NCI-H510A (cell line): ENCODE measurements at places on chromosomes 4 and X.

GRCh38 chr4:101784957-101785356, 5.6 kb upstream of the BANK1 start:
- no peak for DNase-seq

- no peak for DNase-seq
Observed at GRCh38 chrX:72402614-72403013, 96.9 kb upstream of the CITED1 start.

GRCh38 chrX:105696870-105697269, 125.5 kb upstream of the NRK start:
- no peak for DNase-seq

DNA sequence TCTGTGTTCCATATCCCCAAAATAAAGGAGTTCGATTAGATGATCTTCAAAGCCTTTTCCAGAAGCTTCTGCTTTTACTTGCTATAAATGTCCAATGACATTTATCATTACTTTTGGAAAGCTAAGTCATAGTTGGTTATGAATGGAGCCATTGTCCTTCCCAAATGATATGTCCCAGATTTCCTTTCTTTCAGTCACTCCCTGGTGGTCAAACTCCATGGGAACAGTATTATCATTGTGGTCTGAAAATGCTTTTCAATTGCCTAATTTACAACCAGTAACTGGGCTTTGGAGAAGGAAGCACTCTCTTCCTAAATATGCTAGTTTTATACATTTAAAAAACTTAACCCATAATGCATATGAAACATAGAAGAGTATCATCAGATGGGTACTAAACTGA, 571.5 kb upstream of the AMOT start:
- no peak for DNase-seq

DNA sequence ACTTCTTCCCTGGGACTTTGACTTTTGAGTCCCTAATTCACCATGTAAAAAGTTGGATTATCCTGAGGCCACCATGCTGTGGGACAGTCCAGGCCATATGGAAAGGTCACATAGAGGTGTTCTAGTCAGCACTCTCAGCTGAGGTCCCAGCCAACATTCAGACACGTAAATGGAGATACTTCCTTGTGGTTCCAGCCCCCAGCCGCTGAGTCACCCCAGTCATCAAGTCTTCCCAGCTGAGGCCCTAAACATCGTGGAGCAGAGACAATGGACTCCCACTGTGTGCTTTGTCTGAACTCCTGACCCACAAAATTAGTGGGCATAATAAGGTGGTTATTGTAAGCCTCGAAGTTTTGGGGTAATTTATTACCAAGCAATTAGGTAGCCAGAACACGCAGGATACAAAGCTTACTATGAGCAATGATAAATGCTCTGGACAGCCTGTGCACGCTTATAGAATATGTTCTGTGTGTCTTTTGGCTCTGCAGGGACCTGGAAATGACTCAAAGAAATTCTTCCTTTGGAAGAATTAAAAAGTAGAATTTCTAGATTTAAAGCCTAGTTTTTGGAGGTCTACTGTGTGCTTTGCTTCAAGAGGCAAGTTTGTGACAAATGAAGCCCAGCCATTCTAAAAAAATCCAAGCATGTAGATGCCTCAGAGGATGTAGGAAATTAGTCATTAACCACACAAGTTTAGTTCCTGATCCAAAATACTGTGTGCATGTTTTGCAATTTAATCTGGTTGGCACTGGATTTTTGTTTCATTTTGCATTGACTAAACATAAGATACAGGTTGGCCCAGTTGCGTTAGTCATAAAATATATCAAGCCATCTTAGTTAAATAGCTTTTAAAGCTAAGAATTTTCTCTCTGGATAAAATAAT, 33.2 kb upstream of the SLC9A7 start:
- no peak for DNase-seq

DNA sequence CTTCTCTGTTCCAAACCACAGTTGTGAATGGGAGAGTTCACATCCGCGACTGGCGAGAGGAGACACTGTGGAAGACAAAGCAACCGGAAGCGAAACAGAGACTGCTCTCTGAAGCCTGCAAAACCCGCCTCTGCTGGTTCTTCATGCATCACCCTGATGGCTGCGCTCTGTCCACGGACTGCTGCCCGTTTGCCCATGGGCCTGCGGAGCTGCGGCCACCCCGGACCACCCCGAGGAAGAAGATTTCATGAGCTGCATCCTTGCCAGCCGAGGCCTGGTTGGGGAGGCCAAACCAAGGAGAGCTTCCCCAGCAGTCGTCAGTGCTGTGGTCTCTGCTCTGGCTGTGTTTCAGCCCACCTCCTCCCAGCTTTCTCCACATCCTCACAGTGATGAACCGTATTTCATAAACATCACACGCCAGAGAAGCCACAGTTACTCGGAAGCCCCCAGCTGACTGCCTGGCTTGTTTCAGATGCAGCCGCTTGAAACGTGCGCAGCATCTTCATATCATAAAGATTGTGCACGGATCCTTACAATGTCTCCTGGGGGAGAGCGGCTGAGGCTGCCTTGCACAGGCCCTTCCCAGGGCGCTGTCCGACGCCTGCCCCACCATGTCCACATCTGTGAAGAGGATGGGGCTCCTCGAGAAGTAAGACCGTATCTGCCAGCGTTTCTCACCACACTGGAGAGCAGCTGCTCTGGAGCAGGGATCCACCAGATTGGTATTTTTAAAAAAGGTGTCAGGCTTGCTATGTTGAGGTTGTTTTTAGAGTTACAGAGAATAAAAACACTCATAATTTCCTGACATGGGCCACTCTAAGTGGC, 35.4 kb downstream of the TRMT44 start:
- no peak for DNase-seq

GRCh38 chr4:8025668-8026067, 86.0 kb upstream of the AFAP1 start:
- no peak for DNase-seq

- DNase-seq, result no peak
Observed at GRCh38 chr4:165718660-165719059, 154.4 kb upstream of the TLL1 start.

DNA sequence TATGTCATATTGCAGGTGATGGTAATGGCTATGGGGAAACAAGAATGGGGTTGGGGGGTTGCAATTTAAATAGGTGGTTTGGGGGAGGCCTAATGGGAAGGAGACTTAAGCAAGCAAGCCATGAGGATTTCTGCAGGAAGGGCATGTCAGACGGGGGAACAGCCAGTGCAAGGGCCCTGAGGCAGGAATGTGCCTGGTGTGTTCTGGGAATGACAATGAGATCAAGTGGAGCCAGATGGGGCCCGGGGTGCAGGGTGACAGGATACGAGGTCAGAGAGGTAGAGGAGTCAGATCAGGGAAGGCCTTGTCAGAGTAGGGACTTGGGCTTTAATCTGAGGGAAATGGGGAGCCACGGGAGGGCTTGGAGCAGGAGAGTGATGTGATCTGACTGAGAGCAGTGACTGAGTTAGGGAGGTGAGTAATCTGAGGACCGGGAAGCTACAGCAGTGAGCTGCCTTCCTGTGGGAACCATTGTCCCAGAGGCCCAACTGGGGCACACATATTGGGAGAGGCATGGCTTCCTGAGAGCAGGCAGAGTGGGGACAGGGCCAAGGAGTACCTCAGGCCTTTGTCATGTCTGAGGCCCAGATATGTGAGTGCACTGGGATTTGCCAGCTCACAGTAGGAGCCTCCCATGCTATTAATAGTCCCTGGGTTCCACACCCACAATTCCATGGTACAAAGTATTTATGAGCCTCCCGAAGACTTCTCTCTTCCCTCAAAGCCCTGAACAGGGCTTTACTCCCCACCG, 139.8 kb downstream of the BCOR start:
- no peak for DNase-seq

GRCh38 chr4:67512501-67512900, 32.8 kb downstream of the CENPC start:
- no peak for DNase-seq

- DNase-seq, result no peak
Observed at GRCh38 chr4:145852256-145852839, 86.3 kb downstream of the ZNF827 start.

- DNase-seq, result no peak
Observed at GRCh38 chrX:10165580-10166247, 8.9 kb downstream of the CLCN4 start.

DNA sequence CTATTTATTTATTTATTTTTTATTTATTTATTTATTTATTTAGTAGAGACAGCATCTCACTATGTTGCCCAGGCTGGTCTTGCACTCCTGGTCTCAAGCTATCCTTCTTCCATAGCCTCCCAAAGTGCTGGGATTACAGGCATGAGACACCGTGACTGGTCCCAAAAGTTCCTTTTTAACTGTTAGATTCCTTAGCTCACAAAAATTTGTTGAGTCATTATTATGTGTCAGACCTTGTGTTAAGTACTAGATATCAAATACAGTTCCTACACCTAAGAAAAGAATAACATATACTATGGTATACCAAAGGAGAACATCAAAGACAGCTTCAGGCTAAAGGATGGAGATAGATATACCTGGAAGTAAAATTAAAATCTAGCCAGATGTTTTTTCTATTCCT, 11.6 kb downstream of the FGA start:
- DNase-seq, result no peak

- no peak for DNase-seq
Observed at GRCh38 chr4:7051905-7052304, 8.7 kb downstream of the TADA2B start.

DNA sequence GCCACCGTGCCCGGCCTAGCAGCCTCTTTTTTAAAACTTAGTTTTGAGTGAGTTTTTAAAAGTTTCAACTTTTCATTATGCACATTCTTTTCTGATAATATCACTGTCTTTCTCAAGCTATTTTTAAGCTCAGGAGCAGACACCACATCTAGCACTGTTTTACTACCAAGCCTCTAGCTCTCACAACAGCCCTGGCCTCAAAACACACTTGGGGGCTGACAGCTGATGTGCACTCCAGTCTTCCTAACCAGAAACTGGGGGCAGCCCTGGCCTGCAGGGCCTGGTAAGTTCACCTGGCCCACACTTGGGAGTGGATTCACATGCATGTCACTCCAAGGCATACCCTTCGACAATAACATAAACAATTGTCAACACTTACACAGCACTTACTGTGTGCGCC, 34.0 kb downstream of the CENPU start:
- no peak for DNase-seq

GRCh38 chr4:39812500-39812899, 114.6 kb downstream of the UBE2K start:
- no peak for DNase-seq

DNA sequence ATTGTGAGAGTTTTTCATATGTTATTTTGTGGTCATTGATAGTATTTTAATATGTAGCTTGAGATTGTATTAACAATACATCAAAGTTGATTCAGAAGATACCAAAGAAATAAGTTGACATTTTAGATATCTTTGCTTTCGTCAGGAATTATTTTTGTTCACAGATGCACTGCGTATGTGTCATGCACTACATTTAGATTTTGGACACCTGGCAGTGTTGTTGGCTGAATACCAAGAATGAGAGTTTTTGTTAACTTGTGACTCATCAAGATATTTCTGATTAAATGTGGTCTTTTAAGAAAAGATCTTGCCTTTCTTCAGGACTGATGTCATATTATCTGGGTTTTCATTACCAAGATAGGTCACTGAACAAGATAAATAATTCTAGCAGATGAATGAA, 633.4 kb downstream of the CENPC start:
- no peak for DNase-seq

DNA sequence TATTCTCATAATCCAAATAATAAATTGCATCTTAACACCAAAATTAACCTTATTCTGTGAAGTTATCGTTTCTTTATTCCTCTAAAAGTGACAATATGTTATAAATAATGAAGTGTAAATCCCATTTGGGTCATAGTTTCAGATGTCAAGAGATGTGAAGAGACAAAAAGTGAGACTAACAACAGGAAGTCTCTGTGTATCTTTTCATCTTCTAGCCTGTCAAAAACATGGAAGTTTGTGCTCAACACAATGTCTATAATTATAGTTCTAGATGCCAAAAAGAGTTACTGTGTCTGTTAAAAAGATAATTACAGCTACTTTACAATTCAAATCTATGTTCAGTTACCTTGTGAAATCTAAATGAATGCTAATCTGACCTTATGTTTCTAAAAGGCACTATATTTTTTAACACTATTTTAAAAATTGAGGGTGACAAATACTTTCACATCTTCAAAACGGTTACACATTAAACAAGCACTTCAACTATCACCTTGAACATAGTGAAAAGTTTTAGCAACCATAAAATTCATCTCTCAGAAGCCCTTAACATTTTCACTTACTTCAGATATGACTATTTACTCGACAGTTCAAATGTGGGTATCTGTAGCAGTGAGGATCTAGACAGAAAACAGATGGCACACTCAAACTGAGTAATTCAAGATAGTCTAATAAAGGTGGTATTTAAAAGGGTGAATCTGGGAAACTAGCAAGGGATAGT, 509.8 kb downstream of the ARAP2 start:
- DNase-seq, result no peak

DNA sequence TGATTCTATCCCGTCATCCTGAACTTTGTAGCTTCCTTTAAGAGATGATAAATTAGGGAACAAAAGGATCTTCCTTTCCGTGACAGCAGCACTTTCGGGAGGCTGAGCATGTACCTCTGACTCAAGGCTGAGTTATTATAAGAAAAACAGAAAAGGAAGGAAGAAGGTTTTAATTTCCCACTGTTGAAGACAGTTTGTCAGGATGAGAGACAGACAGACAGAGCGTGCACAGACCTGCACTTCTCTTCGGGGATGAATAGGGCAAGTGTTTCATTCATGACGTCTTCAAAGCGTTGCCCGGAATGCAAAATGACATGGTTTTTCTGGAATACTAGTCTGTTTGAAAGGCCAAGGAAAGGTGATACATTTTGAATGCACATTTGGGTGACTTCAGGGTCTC, 405.3 kb upstream of the FAT1 start:
- no peak for DNase-seq

DNA sequence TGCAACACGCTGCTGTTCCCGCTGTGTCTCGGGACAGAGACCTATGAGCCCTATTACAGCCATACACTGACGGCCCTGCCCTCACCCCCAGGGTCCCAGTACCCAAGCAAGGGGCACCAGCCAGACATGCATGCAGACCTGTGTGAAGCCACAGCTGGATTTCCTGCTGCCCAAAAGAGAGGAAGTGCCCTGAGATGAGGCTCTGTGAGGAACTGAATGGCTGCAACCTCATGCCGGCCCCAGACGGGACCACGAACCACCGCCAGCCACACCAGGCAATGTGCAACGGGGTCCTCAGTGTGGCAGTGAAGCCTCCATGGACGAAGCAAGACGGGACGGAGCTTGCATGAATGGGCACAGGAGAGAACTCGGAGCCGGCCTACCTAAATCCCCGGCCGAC, 21.1 kb downstream of the CTBP1 start:
- DNase-seq, result no peak

- DNase-seq, result no peak
Observed at GRCh38 chr4:153725831-153726154, 34.0 kb downstream of the RNF175 start.
